Amniotic stem cell (primary cell): ENCODE measurements at places on chromosomes 1 and 21.

- no peak for DNase-seq
Measured at GRCh38 chr1:204476563-204476962, 18.0 kb downstream of the PIK3C2B start.

DNA sequence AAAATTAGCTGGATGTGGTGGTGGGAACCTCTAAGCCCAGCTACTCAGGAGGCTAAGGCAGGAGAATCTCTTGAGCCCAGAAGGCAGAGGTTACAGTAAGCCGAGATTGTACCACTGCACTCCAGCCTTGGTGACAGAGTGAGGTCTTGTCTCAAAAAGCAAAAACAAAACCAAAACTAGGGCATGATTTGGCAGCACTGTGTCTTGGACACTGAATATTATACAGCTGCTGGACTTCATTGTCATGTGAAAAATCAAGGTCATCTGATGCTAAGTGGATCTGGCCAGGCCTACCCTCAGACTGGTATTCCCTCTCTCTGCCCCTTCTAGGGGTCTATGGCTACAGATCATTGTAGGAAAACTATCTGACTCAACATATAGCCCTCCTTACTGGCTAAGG is 55.2 kb upstream of the MRPS6 start:
- DNase-seq: no peak

- DNase-seq: no peak
Measured at GRCh38 chr1:25902462-25902861, 3.8 kb downstream of the STMN1 start.

DNA sequence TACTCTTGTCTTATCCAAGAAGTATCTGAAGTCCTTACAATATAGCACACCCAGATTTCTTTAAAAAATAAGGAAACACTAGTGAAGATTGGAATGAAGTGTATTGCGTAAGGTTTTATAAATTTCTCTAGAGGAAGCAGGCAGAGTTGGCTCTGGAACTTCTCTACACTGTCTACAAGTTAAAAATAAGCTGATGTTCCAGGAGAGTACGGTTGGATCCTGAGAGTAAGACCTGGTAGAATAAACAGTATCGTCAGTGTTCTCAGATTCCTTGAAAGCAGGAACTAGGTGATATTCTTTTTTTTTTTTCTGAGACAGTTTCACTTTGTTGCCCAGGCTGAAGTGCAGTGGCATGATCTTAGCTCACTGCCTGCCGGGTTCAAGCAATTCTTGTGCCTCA is 107.9 kb downstream of the USP25 start:
- DNase-seq: no peak

- no peak for DNase-seq
Measured at GRCh38 chr1:40782371-40782956, 1.1 kb upstream of the KCNQ4 start.

DNA sequence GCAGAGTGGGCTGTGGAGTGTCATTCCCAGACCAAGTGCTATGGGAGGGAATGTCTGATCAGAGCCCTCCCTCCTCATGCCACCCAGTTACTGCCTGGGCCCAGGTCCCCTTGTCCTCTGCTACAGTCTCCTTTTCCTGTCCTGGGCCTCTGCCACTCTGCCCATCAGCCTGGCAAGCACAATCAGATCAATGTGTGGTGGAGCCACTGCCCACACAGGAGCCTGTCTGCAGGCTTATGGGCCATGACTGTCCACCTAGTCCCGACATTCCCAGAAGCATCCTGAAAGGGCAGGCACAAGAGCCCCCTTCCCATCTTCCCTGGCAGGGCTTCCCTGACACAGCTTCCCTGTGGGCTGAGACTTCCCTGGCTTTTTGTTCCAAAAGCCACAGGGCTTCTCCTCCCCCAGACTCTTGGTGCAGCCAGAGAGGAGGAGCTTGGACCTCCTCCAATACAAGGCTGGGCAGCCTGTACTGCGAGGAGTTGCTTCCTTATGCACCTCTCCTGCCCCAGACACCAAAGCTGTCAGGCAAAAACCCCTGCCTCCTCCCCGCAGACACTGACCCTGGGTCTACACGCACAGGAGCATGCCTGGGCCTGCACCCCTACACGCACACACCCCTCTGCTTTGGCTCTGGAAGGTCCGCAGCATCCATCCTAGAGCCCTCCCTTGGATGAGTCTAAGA is 29.2 kb upstream of the CNTN2 start:
- no peak for DNase-seq

- no peak for DNase-seq
Measured at GRCh38 chr1:244062156-244062725, 11.2 kb downstream of the ZBTB18 start.
